ENCODE measurements at places on chromosomes 4 and X.

GRCh38 chr4:104616401-104616820 is 121.7 kb upstream of the CXXC4 start:
- DNase-seq: no peak

- no peak for DNase-seq
These were observed 48.0 kb upstream of the FAT1 start for GRCh38 chr4:186771624-186772023.

GRCh38 chr4:13766761-13767540 is 139.4 kb upstream of the BOD1L1 start:
- DNase-seq: no peak

DNA sequence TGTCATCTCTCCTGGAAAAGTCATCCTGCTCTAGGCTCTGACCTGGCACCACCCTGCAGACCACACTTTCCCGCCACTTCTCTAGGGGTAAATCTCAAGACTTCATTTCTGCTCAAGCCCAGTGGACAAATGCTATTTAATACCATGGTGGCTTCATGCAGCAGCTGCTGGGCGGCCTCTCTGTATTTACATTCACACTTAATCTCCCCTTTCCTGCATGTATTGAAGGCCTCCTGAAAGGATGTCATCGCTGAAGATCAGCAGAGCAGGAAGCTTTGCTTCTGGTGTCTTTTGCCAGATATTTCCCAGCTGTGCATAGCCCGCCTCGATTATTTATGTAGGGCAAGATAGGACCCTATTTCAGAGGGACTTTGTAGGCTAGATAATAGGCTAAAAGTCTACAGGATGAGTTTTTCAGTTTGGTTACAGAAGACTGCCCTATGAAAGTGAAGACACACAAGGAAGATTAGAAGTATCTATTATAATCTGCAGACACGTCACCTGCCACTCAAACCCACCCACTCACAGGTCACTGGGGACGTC is 17.2 kb downstream of the PROM1 start:
- DNase-seq: no peak

DNA sequence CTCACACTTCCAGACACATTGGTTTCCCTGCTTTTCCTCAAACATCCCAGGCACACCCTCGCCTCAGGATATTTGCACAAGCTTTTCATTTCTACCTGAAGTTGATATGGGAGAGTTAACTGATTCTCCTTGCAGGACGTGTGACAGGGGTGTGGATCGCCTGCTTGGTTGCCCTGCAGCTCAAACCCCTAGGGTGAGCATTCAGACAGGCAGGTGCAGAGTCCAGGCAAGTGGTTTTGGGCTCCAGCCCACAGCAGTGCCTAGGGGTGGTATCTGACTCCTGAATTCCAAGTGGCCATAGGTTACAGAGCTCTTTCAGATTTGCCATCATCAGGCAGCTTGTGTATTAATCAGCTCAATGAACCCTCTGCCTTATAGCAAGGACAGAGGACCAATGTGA is 1104.2 kb upstream of the IGFBP7 start:
- DNase-seq: no peak

DNA sequence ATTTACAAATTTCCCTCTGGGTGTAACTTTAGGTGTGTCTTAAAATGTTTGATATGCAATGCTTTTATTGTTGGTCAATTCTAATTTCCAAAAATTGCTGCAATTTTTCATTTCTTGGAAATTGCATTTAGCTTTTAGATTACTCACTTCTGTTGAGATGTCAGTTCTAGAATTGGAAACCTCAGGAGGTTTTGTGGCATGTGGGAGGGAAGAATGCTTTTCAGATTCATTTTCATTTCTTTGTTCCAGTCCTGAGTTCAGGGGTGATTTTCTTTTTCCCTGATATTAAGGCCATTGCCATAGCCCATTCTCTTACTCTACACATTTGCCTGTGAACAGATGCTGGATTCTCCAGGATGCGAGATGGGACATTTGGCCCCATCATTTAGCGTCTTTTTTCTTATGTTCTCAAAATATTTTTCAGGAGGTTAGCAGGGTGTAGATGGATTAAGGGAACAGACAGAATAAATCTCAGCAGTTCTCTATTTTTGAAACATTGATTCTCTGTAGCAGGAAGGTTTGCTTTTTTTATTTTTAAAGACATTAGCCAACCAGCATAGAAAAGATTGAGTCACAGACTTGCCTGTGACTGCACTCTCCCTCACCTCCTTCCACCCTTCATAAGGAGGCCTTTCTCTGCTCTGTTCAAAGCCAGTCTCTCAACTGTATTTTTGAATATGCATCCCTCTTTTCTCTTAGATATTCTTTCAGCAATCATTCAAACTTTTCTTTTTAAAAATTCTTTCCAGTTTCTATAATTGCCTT is 238.4 kb upstream of the ANXA3 start:
- DNase-seq: no peak

DNA sequence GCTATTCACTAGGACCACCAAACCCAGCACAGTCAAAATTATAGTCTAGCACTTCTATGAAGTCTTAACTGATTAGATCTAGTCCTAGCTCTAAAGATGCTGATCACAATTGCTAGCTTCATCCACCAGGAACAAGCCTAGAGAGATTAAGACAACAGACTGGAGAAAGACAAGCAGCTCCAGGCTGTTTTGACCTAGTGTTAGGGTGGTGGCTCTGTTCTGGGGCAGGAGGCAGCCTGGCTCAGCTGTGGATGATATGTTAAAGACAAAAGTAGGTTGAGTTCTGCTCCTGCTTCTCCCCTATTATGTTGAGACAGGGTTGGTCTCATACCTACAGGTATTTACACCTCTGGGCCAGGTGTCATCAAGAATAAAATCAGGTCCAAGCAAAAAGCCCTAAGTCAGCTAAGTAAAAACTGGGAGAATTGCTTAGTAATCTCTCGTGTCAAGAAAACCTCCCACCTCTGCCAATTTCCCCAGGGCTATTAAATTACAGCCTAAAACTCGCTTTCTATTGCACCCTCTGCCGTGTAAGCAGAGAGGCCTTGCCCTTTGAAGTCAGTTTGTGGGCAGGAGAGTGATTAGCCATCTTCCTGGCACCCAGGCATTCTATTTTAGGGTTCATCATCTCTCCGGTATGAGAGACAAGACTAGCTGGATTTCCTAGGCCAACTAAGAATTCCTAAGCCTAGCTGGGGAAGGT is 39.9 kb downstream of the RAB40AL start:
- no peak for DNase-seq

DNA sequence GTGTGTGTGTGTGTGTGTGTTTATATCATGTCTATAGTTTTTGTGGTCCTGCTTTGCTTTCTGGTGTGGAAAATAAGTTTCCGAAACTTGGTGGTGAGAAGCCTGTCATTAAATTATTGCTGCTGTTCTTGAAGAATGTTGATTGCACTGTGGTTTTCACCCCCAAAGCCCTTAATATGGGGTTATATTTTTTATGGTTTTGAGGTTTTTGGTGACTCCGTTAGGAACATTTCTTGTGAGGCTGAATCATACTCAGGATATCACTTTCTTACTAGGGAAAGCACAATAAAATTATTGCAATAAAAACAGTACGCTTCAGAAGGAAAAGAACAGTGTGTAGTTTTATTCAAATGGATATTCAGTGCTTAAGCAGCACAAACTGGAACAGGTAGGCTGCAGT is 539.1 kb upstream of the MAGEB18 start:
- no peak for DNase-seq

GRCh38 chrX:24332878-24333277 is 19.0 kb upstream of the SUPT20HL2 start:
- no peak for DNase-seq

GRCh38 chrX:40733706-40734105 is 1.6 kb downstream of the MED14 start:
- no peak for DNase-seq

DNA sequence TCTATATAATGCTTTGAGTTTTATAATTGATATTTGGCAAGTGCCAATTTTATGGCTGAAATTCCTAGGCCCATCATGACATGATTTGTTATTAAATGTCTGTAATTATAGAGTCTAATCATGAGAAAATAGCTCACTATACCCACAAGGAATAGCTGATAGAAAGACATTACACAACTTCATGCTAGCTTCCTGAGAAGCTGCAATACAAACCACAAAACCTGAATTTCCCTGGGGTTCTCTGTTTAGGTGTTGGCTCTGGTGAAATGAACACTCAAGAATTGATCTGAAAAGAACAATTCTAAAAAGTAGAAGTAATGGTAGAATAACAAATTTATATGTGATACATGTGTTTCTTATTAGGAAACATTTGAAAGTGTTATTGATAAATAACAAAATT is 169.6 kb downstream of the GASK1B start:
- DNase-seq: no peak

- no peak for DNase-seq
These were observed 397.4 kb downstream of the PRDM5 start for GRCh38 chr4:120525106-120525505.

- DNase-seq: no peak
These were observed 15.8 kb downstream of the TBC1D14 start for GRCh38 chr4:6925357-6925836.

- no peak for DNase-seq
These were observed 15.3 kb downstream of the RAB33B start for GRCh38 chr4:139469216-139469615.

GRCh38 chrX:25017667-25018247 is 2.0 kb upstream of the ARX start:
- DNase-seq: no peak

DNA sequence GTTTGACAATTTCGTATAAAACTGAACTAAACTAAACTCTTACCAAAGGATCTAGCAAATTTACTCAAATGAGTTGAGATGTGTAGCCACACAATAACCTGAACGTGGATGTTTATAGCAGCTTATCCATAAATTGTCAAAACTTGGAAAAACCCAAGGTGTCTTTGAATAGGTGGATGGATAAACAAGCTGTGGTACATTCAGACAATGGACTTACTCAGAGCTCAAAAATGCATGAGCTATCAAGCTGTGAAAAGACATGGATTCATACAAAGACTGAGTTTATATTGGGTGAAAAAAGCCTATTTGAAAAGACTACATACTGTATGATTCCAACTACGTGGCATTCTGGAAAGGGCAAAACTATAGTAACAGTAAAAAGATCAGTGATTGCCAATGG is 69.5 kb downstream of the LARP1B start:
- no peak for DNase-seq

All from NK-92 treated with Interleukin-12 subunit alpha and Interleukin-12 subunit beta, amount 100 ng/mL, for 24 hours (cell line).